ENCODE measurements at places on chromosomes 2 and 18.

DNA sequence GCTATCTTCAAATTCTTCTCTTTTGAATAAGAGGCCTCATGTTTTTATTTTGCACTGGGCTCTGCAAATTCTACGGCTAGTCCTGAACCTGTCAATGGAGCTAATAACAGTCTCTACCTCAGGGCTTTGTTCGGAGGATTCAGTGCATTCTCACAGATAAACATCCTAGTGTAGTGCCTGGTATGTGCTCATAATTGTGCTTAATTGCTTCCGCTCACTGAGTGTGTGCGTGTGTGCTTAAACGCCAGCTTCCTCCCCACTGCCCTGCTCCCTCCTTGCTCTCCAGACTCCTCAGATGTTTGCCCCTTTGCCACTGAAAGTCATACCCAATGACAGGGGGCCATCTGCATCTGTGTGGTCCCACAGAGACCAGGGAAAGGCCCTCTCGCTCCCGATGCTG, 6.7 kb downstream of the GYPC start:
- H3K27me3 ChIP-seq: no peaks in the 10 kb centered on the region
- H3K4me1 ChIP-seq: peaks cover 61% of the 10 kb centered on the region
- no peak for DNase-seq
- H3K27ac ChIP-seq: peak overlapping the region; percentile 54

- no peak overlapping the region for H3K27ac ChIP-seq
- H3K36me3 ChIP-seq: no peaks in the 10 kb centered on the region
- H3K4me3 ChIP-seq: no peak overlapping the region
- no peak for DNase-seq
- H3K27me3 ChIP-seq: no peaks in the 10 kb centered on the region
- peaks cover 6% of the 10 kb centered on the region for H3K4me1 ChIP-seq
Measured at GRCh38 chr2:12538138-12538694, 178.5 kb upstream of the TRIB2 start.

- H3K27me3 ChIP-seq: no peaks in the 10 kb centered on the region
- H3K4me3 ChIP-seq: no peak overlapping the region
Measured at GRCh38 chr2:3311601-3312000, 66.0 kb downstream of the EIPR1 start.

- H3K4me1 ChIP-seq: peaks cover 7% of the 10 kb centered on the region
- no peak overlapping the region for H3K27ac ChIP-seq
- DNase-seq: no peak
- no peaks in the 10 kb centered on the region for H3K27me3 ChIP-seq
- no peak overlapping the region for H3K4me3 ChIP-seq
Measured at GRCh38 chr2:69740502-69740951, 1.4 kb upstream of the ANXA4 start.

DNA sequence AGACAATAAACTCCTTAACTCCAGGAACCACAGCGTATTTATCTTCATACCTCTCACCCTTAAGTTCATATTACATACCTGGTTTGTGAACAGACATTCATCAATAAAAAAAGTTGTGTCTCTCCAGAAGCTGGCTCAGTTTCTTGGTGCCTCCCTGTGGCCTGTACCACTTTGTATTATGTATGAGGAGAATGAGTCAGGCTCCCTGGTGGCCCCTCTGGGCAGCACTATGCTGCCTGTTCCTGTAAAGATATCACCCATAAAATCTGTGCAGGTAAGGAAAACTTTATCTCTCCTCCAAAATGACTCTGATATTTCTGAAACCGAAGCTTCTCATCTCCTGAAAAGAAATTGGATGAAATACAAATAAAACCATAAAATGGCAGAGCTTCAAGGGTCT, 198.4 kb upstream of the NT5C1B start:
- no peak for DNase-seq
- H3K27ac ChIP-seq: no peak overlapping the region
- no peak overlapping the region for H3K4me3 ChIP-seq
- H3K4me1 ChIP-seq: no peaks in the 10 kb centered on the region
- H3K36me3 ChIP-seq: no peaks in the 10 kb centered on the region
- no peaks in the 10 kb centered on the region for H3K27me3 ChIP-seq

DNA sequence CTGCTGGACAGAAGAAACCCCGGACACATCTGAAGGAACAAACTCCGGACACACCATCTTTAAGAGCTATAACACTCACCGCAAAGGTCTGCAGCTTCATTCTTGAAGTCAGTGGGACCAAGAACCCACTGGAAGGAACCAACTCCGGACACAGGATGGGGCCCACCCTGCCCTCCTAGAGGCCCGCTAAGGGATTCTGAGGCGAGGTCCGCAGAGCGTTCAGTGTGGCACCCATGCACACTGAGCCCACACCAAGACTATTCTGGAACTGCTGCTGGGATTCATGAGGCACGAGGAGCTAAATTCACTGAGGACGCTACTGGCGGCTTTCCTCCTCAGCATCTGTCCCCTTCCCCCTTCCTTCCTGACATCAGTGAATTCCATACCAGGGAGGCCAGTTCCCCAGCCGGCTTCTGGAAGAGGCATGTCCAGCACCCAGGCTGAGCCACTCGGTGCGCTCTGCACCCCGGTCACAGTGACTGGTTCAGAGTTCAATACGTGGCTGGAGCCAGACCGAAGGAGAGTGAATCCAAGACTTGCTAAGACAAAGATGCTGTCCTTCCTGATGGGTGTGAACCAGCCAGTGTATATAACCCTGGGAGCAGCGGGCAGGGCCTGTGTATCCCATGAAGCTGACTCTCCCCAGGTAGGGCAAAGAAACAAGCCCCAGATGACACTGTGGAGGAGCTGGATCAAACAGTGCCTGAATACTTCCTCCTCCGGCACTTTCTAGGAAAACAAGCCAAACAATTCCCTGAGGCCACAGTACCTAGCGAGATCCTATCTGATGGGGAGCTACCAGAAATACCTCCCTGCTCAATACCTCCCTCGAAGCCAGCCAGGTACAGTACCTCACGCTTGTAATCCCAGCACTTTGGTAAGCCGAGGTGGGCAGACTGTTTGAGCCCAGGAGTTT, 11.1 kb downstream of the HDAC4 start:
- no peak overlapping the region for H3K27ac ChIP-seq
- H3K4me3 ChIP-seq: no peak overlapping the region
- H3K36me3 ChIP-seq: no peaks in the 10 kb centered on the region
- DNase-seq: no peak
- no peaks in the 10 kb centered on the region for H3K4me1 ChIP-seq
- H3K27me3 ChIP-seq: no peaks in the 10 kb centered on the region

All from effector memory CD4-positive, alpha-beta T cell (primary cell).